MG63 (cell line): ENCODE measurements at places on chromosomes 3 and 15. TPM values are rescaled to one million over a fixed set of nuclear protein-coding genes. Genes with fewer than 3 reads are reported as not detected.

GOLGA8T gene
- not detected in 2 replicates for total RNA-seq

RARRES1 gene
- total RNA-seq = not detected in 2 replicates

SPINT1 gene
- not detected in 2 replicates for total RNA-seq

THAP10 gene
- total RNA-seq = 5.6 and 8.9 TPM in 2 replicates

TTC23 gene
- 6.7 and 12.2 TPM in 2 replicates for total RNA-seq

ZNF501 gene
- 0.79 and 1.2 TPM in 2 replicates for total RNA-seq

MESP2 gene
- 1.8 TPM in 1 of 2 replicates, not detected in the other for total RNA-seq

NCBP2 gene
- 48.1 and 66.4 TPM in 2 replicates for total RNA-seq

SLC24A5 gene
- not detected in 2 replicates for total RNA-seq

COL7A1 gene
- total RNA-seq = 1.3 and 12.2 TPM in 2 replicates

SELENOS gene
- 131 and 133 TPM in 2 replicates for total RNA-seq

ACKR2 gene
- not detected in 2 replicates for total RNA-seq

TNFSF10 gene
- total RNA-seq = not detected in 2 replicates

RBP2 gene
- not detected in 2 replicates for total RNA-seq

C3orf20 gene
- 0.03 TPM in 1 of 2 replicates, not detected in the other for total RNA-seq

TSC22D2 gene
- total RNA-seq = 6.3 and 10.3 TPM in 2 replicates

CPNE9 gene
- total RNA-seq = not detected in 2 replicates

KIF7 gene
- total RNA-seq = 27.4 and 42.1 TPM in 2 replicates

GRCh38 chr15:98943051-98943508 lies 64.5 kb downstream of the PGPEP1L start:
- DNase-seq = no peak

- DNase-seq = no peak
These were observed 270.4 kb downstream of the NAALADL2 start for GRCh38 chr3:175129571-175129970.

GRCh38 chr3:32049916-32050315 lies 56.5 kb upstream of the GPD1L start:
- DNase-seq = no peak

DNA sequence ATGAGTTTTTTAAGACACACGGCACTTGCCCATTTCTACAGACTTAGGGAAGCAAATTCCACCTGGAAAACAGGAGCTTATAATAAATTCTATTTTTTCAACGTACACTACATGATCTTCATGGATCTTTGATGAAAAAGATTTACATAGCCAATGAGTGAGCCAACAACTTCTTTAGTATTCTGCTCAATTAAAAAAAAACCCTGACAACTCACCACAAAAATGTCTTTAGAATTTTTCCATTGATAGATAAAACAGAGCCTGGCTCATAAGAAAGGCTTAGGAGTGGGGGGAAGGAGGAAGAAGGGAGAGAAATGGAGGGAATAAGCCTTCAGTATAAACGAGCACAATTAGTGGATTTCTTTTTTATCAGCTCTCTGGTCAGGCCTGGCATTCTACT lies 126.7 kb downstream of the ATP10A start:
- no peak for DNase-seq

- no peak for DNase-seq
These were observed 80.2 kb downstream of the ADAMTS17 start for GRCh38 chr15:100261302-100262240.

- no peak for DNase-seq
These were observed 23.4 kb upstream of the NRG4 start for GRCh38 chr15:76035593-76035992.

- DNase-seq = peak; percentile 43
These were observed 104.5 kb upstream of the BFSP2 start for GRCh38 chr3:133295199-133295901.

- peak; percentile 48 for DNase-seq
These were observed 167.0 kb downstream of the EBLN2 start for GRCh38 chr3:73228437-73228836.

DNA sequence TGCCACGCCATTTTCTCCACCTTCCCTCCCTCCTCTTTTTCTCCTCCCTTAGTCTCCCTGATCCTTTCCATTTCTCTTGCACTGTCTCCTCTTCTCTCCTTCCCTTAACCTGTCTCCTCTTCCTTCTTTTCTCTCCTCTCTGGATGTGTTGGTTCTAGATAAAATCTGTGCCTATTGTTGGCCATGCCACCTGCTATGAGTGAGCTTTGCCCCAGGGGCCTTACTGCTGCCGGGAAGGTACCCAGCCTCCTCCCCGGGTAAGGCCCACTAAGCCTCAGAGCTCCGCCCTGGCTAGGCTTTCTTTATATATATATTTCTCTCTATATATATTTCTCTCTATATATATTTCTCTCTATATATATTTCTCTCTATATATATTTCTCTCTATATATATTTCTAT lies 14.7 kb downstream of the GPD1L start:
- no peak for DNase-seq

- no peak for DNase-seq
These were observed 191.4 kb upstream of the HES1 start for GRCh38 chr3:193944518-193944884.

DNA sequence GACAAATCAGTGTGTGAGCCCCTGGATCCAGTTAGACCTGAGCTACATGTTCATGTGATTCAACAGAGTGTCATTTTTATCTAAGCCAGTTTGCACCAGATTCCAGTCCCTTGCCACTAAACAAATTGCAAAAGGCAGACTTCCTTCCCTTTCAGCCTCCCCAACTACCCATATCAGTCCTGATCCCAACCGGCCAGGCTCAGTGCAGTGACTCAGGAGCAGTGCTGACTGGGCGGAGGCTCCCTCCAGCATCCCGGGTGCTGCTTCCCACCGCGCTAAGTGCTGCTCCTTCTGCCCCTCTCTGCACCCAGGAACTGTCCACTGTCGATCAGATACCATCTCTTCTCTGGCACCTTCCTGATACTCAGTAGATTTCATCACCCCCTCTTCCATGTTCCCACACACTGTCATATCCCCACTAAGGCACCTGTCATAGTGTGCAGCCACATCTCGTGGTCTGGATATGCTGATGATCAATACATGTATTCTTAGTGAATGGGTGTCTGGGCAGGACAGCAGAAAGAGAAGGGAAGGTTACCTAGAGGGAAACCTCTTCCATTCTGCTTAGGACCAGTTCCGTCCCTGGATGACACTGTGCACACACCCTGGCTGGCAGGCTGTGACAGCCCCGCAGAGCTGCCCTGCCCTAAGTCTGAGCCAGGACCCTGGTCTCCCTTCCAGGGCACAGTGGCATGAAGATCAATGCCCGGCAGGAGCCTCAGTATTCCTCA lies 108.8 kb upstream of the RAD18 start:
- DNase-seq = no peak

- DNase-seq = no peak
These were observed 617 bp upstream of the HPS3 start for GRCh38 chr3:149128821-149129220.

GRCh38 chr3:10962481-10963036 lies 30.0 kb upstream of the SLC6A1 start:
- no peak for DNase-seq

DNA sequence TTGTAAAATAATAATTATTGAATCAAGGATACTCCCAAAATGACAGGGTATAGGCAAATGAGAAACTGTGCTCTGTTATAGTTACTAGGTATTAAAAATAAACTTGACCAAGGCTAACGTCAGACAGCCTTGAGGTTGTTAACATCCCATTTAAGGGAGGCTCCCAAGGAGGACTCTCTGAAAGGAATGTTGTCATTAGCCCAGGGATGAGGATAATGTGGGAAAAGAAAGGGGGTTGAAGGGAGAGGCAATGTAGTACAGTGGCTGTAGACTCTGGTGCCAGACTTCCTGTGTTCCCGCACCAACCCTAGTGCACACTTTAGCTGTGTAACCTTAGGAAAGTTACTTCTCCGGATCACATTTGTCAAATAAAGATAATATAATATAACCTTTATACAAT lies 47.0 kb upstream of the RARB start:
- DNase-seq = no peak

DNA sequence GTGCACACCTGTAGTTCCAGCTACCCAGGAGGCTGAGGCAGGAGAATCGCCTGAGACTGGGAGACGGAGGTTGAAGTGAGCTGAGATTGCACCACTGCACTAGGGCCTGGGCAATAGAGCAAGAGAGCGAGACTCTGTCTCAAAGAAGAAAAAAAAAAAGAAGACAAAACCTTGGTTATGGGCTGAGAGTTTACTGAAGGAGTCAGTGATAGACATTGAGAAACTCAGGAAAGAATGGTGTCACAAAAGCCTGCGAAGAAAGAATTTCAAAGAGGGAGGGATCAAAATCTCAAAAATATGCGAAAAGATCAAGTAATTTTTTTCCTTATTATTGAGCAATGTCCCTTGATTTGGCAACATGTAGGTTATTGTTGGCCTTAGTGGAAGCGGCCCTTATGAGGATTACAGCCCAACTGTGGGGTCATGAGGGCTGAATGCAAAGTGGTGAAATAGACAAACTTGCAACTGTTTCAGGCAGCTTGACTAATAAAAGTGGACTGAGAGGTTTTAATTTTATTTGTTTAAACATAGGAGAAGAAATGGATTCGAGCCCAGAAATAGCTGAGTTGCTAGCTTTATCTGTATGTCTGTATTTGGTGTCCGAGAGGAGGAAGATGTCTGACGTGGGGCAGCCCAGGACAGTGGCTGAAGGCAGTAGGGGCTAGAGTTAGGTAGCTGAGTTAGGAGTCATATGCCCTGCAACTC lies 18.8 kb upstream of the CELF6 start:
- DNase-seq = peak; percentile 37

- DNase-seq = peak; percentile 16
These were observed 69.7 kb upstream of the LINGO1 start for GRCh38 chr15:77702211-77702957.

GRCh38 chr3:112464264-112464663 lies 35.0 kb downstream of the BTLA start:
- DNase-seq = no peak

- DNase-seq = no peak
These were observed 415.3 kb downstream of the TIGIT start for GRCh38 chr3:114709102-114709501.

- no peak for DNase-seq
These were observed 22.9 kb downstream of the BBX start for GRCh38 chr3:107545680-107546120.

DNA sequence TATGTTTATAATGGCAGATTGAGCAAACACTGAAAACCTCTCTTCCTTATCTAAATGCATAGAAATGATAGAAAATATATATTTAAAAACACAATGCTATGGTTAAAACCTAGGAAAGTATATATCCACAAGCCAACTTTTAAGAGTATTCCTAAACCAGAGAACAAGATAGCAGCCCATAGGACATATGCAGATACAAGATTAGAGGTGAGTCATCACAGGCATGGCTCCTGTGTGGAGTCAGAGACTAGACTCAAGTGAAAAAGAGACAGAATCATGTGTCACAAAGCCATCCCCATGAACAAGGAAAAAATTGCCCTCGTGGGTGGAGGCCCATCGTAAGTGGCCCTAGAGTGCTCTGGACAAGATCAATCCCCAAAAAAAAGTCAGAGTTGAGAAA lies 199.4 kb upstream of the PPP2R3A start:
- DNase-seq = no peak

- peak; percentile 74 for DNase-seq
These were observed 457.5 kb upstream of the ALCAM start for GRCh38 chr3:104909198-104909597.

DNA sequence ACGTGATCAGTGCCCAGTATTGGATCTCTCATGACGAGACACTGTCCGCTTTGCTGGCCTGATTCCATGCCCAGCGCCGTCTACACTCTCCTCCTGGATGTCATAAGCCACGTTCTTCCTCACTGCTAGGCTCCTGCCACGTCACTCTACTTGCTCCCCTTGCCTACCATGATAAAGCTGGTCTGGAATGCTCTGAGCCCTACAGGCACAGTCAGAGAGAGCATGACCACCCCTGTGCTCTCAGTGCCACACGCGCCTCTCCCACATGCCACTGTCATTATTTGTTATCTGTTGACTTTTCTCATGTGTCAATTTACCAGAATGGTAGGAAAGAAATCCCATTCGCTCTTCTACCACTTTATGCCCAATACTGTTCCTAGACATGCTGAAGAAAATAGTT lies 148.6 kb downstream of the ANO10 start:
- no peak for DNase-seq

- DNase-seq = no peak
These were observed 472.5 kb upstream of the SGO1 start for GRCh38 chr3:20658491-20658890.

- DNase-seq = no peak
These were observed 22.5 kb downstream of the LRTM1 start for GRCh38 chr3:54905261-54905888.

DNA sequence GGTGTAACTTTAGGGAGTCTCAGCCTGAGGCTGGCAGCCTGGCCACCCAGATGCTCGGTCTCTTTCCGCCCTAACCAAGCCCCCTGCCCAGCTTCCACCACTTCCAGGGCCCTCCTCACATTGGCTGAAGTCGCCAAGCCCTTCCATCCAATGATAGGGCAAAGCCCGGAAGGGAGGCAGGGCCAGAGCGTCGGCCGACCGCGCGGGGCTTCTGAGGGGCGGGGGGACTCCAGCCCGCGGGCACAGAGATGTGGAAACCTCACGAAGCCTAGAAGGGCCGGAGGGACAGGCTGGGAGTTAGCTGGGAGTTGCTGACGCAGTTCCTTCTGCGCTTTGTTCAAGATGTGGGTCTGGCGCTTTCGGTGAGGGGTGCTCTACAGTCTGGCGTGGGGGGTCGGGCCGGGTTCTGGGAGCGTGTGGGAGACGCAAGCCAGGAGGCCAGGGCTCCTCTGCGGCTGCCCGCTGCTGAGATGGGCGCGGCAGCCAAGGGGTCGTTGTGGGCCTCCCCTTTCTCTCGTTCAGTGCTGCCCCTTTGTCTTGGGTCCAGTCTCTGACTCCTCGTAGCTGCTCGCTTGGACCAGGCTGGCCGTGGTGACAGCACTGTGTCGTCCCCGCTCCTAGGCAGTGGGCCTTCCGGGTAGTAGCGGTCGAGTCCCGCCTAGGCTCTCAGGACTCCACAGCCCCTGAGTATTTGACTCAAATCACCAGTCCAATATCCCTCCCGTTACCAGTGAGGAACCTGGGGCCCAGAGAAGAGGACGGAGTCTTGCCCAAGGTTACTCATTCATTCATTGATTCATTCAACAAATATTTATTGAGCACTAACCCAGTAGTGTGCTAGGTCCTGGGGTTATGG lies at the start of gene ZNF660:
TSS of gene ZNF660 (plus strand) at position 319 of the 856 bp plus-strand sequence. CDS start 9,230 bp downstream, outside the sequence.
- DNase-seq = peak; percentile 30
